ENCODE measurements at places on chromosomes 12 and 14. TPM values are rescaled to one million over a fixed set of nuclear protein-coding genes. Genes with fewer than 3 reads are reported as not detected.

- DNase-seq = no peak
Observed at GRCh38 chr14:95185033-95185766, 27.9 kb upstream of the DICER1 start.

- no peak for DNase-seq
Observed at GRCh38 chr12:111841236-111841749, 735 bp upstream of the MAPKAPK5 start.

Gene EPYC
- total RNA-seq = 1.2 TPM

DNA sequence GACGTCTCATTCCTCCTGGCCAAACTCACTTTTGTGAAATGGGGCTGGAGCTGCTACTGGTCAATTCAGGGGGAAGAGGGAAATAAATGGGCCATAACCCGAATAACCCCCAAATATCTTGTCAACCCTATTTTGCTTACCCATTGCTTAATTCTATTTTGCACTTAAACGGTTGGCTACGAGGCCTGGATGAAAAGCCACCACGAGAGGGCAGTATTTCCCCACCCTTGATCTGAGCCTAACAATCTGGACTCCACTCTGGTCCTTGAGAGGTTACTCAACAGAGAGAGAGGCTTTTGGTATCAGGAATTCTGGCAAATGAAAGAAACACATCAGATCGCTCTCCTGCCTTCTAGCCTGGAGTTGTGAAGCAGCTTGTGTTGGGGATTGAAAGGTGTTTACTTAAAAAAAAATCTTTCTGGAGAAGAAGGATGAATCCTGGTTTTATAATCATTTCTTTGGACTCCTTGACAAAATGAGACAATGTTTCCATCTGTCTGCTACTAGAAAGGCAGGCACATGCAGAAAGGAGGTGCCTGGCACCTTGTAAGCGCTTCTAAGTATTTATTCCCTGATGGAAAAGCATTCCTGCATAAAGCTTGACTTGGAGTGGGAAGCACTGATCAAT lies 22.4 kb upstream of the FBXO21 start:
- DNase-seq = no peak

DNA sequence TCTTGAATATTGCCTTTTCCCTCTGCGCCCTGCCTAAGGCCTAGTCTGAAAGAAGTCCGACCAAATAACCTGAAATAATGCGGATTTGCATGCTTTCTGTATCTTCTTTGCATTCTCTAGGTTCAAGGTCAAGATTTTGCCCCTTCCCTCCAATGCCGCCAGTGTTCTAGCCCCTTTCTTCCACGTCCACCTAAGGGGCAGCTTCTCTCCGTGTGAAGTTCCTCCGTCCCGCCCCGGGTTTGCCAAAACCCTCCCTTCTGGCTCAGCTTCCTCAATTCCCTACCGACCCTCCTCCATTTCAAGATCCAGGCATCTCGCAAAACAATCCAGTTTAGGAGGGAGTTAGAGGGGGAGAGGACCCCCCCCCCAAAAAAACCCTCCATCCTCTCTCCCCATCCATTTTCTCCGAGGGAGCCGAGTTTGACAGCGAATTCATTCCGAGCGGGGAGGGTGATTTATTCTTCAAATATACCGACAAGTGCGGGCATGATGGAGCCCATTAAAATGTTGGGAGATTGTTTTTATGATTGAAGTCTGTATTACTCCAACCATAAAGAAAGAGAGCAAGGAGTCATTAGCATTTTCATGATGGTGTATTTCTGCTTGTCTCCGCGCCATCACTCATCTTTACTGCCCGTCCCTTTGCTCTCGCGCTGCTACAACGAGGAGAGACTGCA lies 20.9 kb upstream of the ATP5MC2 start:
- no peak for DNase-seq

- DNase-seq = no peak
Observed at GRCh38 chr12:5648692-5649359, 216.9 kb downstream of the NTF3 start.

Gene ZNF641
- 43.7 TPM for total RNA-seq

DNA sequence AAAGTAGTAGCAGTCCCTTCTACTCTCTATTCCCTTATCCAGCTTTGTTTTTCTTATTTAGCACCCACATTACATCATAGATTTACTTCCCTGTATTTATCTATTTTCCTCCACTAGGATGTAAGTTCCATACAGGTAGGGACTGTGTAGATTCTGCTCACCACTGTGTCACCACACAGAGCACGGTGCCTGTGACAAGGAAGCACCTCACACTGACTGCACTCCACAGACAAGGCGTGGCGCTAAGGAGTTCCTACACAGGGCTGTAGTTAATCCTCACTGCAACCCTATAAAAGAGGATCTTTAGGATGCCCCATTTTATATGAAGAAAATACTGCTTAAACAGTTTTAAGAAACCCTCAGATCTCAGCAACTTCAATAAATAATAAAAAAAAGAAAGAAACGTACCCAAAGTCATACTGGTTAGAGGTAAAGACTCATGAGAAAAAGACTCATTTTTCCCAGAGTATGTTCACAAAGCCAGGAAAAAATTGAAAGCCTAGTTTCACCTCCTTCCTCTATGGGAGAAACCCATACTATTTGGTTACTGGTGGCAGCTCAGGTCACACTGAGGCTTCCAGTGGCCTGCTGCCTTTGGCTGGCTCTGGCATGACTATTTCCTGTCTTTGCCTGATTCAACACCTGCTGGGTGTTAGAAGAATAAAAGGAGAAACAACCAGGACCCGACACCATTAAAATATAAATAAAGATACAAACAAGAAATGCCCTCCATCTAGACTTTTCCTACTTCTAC lies 36.9 kb downstream of the RAD9B start:
- no peak for DNase-seq

Gene LRRK2
- 44.1 TPM for total RNA-seq

GRCh38 chr12:13000925-13001774 lies 1.1 kb upstream of the HEBP1 start:
- no peak for DNase-seq

DNA sequence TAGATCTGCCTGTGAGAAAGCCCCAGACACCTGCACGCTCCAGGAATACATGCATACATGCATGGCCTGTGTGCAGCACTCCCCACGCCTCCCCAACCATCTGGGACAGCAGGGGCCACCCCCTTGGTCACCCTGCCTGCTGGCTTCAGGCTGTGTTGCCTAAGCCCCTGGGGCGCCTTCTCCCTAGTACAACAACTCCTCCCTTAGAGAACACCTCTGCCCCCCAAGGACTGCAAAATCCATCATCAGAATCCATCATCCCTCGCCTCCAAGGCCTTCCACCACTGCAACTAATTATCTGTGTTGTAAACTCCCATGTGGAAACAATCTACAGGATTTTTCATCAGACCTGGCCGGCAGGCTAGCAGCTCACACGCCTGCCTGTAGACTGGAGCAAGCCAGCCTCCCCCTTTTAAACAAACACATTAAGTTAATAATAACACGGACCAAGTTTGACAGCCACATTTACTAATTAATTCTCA lies 36.8 kb downstream of the ZFP36L1 start:
- DNase-seq = no peak

Gene CALCOCO1
- total RNA-seq = 85.4 TPM

GRCh38 chr12:84075991-84076390 lies 836.6 kb downstream of the SLC6A15 start:
- no peak for DNase-seq

DNA sequence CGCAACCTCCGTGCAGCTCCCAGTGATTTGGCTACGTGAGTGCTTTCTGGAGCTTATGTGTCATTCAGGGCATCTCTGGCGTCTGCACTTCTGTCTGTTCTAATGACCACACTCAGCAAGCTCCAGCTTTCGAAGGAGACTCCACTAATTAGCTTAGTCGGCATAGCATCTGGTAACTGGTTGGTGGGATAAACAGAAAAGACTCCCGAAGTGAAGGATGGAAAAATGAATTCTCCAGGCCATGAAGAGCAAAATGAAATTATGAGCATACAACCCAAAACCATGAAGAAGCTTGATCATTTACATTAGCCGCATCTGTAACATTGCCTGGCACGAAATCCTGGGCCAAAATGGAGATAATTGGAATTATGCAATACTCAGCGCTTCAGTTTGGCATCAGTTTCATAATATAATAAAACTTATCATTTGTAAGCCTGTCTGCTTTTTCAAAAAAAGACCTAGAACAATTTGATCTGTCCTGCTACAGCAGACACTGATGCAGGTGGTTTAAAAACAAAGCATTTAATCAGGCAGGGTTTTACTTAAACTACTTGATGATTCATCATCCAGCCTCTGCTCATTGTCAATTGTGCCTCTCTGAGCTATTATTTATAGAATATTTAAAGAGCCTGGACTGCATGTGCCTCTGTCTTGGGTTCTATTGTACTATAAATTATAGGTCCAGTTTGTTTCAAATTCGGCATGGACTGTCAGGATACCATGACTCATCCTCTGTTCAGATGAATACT lies 87.4 kb downstream of the SYT1 start:
- peak; percentile 6 for DNase-seq

Gene RAN
- total RNA-seq = 251 TPM

DNA sequence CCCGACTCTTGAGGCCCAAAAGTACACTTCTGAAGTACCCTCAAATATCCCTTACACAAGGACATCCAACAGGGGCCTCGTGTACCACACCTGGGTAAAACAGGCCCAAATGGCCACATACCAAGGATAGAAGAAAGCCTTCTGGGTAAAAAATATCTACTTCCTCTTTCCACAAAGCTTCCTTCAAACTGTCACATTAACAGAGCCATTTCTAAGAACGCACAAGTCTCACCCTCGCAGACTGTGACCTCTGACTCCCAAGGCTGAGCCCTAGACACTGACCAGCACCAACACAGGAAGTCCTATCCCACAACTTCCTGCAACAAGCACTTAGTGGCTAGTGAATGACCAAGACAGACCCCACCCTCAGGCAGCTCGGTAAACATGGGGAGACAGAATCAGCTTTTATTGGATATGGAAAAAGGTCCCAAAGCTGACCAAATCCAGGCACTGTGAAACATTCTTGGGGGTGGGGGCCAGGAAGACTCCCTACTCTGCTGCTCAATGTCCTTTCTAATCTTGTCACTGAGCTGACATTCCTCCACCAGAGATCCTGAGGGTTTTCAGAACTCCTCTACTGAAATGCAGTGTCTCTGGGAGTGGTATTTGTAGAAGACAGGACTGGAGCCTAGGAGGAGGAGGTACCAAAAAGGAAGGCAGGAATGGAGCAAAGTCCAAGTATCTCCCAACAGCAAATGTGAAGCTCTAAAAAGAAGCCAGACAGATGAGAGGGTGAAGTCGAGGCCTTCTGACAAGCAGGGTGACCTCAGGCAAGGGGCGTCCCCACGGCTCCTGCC lies 15.9 kb downstream of the KCTD10 start:
- DNase-seq = no peak

Gene ADIPOR2
- 50.5 TPM for total RNA-seq

DNA sequence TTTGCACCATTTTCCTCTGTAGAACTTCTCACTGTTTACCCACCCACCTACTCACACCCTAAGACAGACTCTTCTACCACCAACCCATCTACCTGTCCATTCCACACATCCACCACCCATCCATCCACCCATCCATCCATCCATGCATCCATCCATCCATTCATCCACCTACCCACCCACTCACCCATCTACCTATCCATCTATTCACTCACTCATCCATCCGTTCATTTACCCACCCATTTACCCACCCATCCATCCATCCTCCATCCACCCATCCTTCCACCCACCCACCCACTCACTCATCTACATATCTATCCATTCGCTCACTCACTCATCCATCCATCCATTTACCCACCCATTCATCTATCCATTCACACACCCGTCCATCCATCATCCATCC lies 15.1 kb downstream of the PLBD2 start:
- no peak for DNase-seq

Gene HSPB8
- 47.8 TPM for total RNA-seq

- DNase-seq = no peak
Observed at GRCh38 chr12:64550755-64551154, 59.5 kb upstream of the RASSF3 start.

GRCh38 chr12:96189781-96190180 lies 4.4 kb upstream of the ELK3 start:
- DNase-seq = no peak

GRCh38 chr12:6631549-6631961 lies 4.2 kb downstream of the LPAR5 start:
- DNase-seq = no peak

DNA sequence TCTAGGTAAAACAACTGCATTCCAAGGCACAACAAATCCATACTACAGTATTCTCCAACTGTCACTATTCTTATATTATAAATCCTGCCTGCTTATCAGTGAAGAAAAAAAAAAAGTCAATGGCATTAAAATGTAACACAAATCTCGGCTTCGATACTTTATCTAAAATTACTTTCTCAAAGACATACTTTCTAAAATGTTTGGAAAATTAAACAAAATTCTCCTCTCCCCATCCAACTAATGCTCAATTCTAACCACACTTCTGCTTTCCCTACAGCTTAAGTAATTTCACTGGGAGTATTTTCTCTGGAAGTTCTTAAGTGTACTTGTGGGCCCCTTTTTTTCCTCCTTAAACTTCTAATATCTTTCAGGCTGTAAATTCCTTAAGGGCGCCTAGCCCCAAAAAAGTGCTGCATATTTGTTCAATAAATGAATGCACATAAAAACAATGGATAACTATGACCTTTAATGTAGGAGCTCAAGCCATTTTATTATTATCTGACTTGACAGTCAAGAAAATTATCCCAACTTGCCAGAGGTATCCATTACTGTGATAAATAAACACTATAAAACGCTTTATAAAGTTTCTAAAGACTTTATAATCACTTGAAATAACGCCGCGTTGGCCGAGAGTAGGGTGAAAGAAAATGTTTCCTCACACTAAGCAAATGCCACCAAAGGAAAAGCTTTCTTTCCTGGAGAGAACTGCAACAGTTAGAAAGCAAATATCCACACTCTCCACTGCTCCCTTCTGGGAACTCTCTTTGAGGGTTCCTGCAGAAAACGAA lies 977 bp downstream of the HEATR5A start:
- DNase-seq = no peak

GRCh38 chr12:77999074-77999715 lies 168.5 kb downstream of the NAV3 start:
- no peak for DNase-seq

Gene HCAR1
- 1.6 TPM for total RNA-seq

DNA sequence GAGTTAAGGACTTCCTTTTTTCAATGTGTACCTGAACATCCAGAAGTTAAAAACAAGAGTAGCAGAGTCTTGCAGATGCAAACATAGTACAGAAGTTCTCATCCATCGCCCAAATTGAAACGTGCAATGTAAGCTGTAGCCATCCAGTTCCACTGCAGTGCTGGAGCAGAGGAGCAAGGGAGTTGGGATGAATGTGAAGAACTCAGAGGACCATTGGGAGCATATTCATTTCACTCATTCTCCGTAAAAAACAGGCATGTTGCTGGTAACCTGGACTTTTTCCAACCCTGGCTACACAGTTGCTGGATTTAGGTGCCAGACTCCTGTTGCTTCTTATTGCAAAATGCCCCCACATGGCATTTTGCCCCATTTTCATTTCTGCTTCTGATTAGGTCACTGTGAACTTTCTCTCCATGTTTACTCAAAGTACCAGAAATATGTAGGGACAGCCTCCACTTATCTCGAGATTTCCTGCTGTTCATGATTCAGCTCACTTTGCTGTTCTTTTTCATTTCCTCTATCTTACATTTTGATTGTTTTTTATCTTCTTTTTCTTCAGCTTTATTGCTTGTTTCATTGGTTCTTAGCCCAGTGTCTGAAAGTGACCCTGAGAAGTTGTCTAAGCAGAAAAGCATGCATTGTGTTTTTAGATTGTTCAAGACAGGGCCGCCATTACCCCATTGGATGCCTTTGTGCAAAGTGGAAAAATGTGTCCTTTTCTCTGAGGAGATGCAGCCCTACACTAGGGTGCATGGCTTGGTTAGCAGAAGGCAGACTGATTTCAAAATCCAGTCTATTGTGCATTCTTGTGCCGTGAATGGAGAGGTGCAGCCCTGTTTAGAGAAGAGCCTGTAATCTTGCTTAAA lies 109.0 kb upstream of the AMIGO2 start:
- DNase-seq = no peak

- no peak for DNase-seq
Observed at GRCh38 chr12:107415071-107415470, 270.5 kb upstream of the PWP1 start.
